ENCODE measurements at places on chromosomes 7 and 10.

DNA sequence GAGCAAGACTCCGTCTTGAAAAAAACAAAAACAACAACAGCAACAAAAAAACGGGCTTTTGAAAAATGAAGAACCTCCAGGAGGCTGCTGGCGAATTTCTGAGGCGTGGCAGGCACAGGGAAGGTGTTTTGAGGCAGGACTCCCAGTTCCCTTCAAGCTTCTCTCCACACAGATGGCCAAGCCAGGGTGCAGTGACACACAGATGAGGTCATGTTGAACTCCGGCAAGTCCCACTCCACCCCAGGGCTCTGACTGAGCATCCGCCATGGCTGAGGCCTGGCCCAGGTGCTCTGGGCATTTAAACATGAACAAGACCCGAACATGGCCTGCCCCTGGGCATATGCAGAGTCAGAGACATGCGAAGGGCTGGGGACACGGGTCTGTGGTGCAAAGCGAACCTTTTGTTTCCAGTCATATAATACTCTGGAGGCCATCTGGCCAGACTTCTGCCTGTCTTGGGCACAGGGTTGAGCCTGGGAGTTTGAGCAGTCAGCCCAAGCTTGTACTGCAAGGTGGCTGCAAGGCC, 514.6 kb upstream of the FOXK1 start:
- DNase-seq, result no peak

DNA sequence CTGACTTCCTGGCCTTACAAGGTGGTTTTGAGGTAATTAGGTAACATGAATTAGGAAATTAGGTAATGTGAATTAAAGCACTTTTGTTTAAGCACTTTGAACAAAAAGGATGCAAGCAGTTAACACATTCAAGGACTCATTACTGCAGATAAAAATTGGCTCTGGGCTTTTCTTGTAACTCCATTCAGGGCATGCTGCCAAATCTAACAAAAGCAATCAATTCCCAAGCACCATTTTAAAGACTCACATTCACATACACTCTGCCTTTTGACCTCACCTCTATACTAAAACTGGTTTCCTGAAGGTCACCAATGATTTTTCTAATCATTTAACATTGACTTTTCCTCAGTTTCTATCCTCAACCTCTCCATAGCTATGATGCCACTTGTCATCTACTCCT, 251.2 kb upstream of the RHOBTB1 start:
- no peak for DNase-seq

- DNase-seq, result no peak
These were observed 594.6 kb downstream of the NXPH1 start for GRCh38 chr7:9028012-9028411.

DNA sequence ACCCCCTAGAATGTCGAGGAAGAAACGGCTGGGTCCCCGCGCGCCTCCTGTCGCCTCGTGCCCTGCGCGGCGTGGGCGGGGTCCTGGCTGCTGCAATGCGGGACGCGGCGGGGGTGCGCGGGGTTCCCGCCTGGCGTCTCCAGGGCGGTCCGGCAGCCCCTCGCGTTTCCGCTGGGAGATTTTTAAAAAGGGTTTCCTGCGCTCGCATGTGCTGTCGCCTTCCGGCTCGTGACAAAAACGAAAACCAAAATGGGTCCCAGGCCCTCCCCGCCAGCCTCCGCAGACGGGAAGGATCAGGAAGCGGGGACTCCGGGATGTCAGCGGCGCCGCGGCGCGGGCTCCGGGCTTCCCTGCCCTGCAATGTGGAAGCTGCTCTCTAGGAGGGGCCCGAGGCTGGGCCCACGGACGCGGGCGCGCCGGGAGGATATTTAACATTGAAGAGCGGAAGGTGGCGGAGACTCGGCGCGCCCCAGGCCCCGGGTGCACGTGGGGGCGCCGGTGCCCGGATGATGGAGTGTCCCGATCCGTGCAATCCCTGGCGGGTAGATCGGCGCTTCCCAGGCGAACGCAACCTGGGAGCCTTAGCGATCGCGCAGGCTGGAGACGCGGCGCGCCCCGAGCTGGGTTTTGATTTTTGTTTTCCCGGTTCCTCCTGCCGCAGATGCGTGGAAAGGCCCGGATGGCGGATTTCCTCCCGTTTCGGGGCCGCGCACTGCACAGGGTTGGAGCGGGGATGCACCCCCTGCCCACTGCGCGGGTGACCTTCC, 1.0 kb downstream of the PFKP start:
- DNase-seq, result peak; percentile 62

DNA sequence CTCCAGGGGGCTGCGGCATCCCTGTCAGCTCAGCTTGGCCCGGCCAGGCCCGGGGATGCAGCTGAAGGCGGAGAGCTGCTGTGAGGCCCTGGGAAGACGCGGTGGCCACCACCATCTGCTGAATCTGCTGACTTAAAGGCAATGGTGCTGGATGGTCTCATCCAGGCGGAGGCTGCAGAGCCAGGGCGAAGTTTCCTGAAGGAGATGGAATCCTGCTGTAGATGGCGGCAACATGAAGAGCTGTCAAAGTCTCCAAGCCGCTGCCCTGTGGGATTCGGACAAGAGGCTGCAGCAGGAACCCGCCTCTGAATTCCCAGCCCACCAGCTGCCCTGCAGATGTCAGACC, 200.1 kb downstream of the PTPRN2 start:
- DNase-seq, result no peak

All from endothelial cell of umbilical vein (primary cell).